ENCODE measurements at places on chromosomes 2 and 18.

DNA sequence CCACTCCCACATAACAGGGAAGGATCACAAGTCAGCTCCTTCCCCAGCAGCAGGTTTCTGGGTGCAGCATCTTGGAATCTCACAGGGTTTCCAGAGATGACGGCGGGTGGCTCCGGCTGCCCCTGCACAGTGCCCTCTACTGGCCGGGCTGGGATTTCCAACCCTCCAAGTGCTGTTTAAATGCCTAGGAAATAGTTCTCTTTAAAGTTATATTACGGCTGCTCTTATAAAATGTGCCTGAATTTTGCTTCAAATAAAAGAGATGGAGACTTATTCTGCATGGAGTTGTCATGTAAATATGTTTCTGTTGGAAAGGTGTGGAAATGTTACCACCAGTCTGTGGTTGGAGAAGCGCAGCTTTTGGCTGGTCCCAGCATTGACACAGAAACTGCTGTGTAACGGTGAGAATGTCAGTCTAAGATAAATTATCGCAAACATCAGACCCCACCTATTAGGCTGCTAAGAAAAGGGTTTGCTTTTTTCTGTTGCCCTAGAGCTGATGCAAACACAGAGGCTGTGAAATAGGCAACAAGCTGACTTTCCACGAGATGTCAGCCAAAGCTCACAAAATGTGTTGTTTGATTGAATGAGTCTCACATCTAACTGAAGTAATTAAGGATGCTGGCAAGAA lies 3.3 kb upstream of the HJURP start:
- DNase-seq: no peak

DNA sequence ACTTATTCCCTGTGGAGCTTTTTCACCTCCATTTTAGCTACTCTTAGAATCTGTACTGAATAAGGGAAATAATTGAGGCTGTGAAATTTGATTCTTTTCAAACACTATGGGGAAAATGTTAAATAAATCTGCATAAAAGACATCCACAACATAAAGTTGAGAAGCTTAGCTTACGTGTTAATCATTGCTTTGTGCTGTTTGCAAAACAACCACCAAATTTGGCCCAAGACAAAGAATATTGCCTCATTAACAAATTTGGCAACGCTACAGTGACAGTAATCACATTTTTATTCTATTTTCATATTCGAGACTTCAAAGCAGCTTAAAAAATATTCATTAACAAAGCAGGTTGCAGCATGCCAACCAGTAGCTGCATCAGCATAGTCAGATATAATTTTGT lies 437.6 kb downstream of the DPP10 start:
- no peak for DNase-seq

GRCh38 chr2:170481201-170481600 lies 233.9 kb upstream of the SP5 start:
- no peak for DNase-seq

DNA sequence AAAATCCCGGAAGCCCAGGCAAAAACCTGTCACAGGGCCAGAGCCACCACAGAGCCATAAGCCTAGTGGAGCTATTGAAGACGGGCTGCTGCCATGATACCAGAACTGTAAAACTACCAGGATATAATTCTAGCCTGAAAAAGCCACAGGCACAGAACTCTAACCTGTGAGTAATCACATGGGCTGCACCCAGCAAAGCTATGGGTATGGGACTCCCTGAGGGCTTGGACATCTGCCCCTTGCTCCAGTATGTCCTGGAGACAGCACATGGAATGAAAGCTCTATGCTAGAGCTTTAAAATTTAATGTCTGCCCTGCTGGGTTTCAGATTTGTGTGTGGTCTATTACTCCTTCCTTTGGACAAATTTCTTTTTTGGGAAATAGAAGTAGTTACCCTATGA lies 2183.6 kb upstream of the CELF4 start:
- DNase-seq: no peak

DNA sequence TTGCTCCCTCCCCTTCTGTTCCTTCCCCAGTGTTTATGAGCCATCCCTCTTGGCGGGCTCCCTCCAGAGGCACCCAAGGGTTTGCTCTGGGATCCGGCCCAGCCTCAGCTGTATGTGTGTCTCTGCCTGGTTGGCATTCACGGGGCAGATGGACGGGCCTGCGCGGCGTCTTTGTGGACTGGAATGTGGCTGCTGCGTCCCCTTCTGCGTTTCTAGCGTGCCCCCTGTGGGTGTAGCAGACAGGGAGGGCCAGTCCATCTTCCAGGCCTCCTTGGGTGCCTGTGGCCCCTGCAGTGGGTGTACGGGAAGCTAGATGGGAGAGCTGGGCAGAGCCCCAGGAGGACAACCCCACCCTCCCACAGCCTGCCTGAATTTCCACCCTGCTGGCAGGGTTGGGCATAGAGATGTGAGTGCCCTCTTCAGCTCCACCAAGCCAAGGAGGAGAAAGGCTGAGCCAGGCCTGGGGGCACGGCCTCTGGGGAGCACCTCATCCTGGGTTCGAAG lies 15.7 kb downstream of the GPC1 start:
- DNase-seq: no peak

DNA sequence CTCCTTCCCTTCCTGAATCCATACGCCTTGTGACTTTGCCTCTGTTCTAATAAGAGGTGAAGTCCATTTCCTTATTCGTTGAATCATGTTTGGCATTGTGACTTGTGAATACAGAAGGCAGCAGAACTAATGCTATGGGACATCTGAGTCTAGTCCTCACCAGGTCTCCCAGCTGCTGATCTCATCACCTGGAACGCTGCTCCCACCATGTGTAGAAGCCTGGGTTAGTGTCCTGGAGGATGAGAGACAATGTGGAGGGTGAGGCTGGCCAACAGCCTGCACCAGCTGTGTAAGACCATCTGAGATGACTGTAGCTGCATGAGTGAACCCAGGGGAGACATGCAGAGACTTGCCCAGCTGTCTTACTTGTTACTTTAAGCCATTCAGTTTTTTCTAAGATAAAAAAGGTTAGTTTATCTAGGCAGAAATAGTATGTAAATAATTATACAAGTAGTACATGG lies 3.5 kb upstream of the HAAO start:
- no peak for DNase-seq

- DNase-seq: no peak
These were observed 5.1 kb downstream of the NCK2 start for GRCh38 chr2:105749583-105750400.

DNA sequence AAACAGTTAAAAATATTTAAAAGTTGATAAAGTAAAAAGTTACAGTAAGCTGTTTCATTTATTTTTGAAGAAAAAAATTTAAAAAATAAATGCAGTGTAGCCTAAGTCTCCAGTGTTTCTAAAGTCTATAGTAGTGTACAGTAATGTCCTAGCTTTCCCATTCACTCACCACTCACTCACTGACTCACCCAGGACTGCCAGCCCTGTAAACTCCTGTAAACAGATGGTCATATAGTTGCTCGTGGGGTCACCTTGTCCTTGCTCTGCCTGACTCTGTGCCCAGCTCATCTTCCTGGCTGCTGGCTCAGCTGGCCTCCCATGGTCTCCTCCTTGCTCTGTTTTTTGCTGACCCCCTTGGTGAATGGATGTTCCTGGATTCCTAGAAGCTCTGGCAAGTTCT lies 180.3 kb downstream of the VAPA start:
- DNase-seq: no peak

DNA sequence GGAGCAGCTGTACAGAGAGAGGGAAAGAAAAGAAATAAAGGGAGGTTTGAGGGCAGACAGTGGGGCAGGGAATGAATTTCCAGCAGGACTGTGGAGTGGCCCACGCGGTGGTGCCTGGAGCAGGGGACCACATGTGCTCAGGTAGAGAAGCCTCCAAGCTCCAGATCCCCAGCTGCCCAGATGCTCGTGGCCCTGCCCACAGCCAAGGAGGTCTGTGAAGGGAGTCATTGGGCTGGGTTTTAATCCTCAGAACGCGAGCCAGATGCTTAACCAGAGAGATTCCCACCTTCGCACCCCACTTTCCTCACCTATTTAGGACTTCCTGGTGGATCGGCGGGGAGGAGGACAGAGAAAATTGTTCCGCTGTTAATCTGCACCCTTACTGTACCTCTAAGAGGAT lies 369.4 kb downstream of the PARD3B start:
- DNase-seq: no peak

- no peak for DNase-seq
These were observed 405.9 kb upstream of the ACVR2A start for GRCh38 chr2:147438882-147439281.

DNA sequence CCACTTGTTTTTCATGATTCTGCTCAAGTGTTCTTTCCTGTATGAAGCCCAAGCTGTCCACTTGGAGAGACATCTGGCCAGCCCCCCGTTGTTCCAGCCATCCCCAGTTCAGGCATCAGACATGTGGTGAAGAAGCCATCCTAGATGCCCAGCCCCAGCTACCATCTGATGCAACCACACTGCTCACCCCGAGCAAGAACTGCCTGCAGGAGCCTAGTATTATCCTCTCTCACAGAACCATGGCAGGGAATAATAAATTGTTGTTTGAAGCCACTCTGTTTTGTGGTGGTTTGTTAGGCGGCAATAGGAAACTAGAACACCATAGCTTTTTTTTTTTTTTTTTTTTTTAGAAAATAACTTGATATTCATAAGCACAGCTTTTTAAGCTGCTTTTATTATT lies 19.5 kb upstream of the DARS1 start:
- no peak for DNase-seq

DNA sequence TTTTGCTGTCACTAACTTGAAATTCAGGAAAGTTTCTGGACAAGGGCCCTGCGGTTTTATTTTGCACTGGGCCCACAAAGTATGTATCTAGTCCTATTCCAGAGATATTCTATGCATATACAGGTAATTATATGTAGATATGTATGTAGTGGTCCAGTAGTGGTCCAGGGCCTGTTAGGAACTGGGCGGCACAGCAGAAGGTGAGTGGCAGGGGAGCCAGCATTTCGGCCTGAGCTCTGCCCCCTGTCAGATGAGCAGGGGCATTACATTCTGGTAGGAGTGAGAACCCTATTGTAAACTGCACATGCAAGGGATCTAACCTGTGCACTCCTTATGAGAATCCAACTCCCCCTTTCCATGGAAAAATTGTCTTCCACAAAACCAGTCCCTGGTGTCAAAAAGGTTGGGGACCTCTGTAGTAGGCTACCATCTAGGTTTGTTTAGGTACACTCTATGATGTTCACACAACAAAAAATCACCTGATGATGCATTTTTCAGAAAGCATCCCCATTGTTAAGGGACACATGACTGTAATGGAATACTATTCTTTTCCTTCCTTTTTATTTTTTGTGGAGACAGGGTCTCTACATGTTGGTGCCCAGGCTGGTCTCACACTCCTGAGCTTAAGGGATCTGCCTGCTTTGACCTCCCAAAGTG lies 2.8 kb upstream of the PPP4R3B start:
- DNase-seq: no peak

DNA sequence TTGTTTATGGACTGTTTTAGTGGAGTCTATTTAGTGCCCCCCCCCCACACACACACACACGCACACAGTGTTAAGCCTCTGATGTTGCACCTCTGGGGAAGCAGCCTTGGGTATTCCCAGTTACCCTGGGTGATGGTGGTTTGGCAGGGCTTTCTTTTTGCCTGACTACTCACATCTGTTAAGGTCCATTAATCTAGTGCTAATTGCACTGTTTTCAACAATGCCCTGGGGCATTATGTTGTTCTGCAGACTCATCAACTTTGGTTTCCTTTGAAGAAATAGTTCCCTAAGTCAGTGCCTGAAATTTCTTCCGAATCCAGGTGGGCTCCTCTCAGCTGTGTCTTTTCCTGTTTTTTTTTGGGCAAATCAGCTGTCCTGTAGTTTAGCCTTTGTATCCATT lies 34.7 kb downstream of the SPOPL start:
- DNase-seq: no peak

GRCh38 chr2:44136252-44136651 lies 32.4 kb upstream of the PPM1B start:
- DNase-seq: no peak
